ENCODE measurements at places on chromosomes 7 and 10.
A peak's percentile ranks its signal among the peaks of the same experiment; 100 is the strongest.

- peak; percentile 85 for DNase-seq
Measured at GRCh38 chr10:83612050-83612449, 527.3 kb upstream of the GHITM start.

- peak; percentile 75 for DNase-seq
Measured at GRCh38 chr7:44184206-44184872, 4.9 kb downstream of the GCK start.

- DNase-seq: no peak
Measured at GRCh38 chr10:80201608-80202141, 3.7 kb downstream of the ANXA11 start.

DNA sequence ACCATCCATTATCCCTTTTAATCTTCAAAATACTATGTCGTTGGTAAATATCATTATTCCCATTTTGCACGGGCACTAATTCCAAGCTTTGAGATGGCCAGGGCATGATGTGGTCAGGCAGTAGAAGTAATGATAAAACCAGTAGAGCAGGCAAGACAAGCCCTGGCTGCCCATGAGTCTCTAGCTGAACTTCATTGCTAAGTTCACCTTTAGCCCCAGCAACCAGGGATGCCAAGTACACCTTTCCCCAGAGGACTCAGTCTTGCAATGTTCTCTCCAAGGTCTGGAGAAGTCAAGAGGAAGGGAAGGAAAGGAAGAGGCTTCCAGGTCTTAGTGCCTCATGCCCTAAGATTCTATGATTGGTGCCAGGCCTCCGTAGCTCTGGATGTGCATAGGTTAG, 203.2 kb downstream of the PLXNA4 start:
- DNase-seq: no peak

DNA sequence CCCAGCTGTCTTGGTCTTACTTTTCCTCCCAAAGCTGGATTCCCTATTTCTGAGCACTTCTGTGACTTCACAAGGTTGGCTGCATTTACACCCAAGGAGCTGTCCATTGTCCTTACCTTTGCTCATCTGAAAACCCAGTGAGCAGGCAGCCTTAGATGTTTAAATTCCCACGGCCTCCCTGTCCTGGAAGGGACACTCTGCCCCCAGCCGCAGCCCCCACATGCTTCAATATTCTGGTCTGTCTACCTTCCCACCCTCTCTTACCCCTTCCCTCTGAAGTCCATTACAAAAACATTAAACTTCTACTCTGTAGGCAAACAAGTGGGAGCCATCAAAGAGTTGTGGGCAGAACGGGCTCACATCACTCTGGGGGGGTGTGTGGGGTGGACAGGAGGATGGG, 73.8 kb upstream of the EFCAB10 start:
- DNase-seq: peak; percentile 60

DNA sequence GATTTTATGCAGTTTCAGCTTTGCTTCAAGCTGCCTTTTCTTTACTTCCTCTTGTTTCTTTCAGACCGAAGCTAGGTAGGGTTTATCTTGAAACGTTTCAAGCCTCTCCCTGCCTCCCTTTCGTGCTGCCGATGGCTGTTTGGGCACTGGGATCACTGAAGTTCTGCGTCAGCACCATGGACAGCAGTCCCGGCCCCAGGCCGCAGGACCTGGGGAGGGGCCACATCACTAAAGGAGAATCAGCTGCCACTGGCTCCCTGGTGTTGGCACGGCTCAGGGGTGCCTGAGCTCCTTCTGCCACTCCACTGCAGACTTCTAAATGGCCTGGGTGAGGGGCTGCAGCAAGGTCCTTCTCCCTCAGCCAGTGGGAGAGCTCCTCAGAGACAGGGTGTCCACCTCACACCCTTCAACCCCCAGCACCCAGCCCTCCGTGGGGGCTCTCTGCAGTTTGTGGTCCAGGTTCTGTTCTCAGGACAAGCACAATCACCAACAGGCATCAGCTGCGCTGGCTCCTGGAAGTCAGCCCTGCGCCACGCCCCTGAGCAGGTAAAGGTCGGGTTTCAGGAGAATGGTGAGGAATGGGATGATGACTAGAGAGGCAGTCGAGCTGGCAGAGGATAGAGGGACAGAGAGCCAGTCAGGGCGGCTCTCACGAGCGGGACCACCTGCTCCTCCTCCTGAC, 387.2 kb downstream of the TCERG1L start:
- no peak for DNase-seq

DNA sequence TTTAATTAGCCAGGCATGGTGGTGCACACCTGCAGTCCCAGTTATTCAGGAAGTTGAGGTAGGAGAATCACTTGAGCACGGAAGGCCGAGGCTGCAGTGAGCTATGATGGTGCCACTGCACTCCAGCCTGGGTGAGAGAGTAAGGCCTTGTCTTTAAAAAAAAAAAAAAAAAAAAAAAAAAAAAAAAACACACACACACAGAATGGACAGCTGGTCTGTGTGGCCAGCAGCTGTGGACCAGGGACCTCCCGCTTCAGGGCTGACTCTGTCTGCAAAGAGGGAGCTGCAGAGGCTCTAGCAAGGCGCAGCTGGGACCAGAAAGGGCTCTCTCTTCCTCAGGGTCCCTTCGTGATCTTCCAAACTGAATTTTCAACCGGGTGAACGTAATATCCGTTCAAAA, 53.6 kb upstream of the DNAAF5 start:
- DNase-seq: no peak

DNA sequence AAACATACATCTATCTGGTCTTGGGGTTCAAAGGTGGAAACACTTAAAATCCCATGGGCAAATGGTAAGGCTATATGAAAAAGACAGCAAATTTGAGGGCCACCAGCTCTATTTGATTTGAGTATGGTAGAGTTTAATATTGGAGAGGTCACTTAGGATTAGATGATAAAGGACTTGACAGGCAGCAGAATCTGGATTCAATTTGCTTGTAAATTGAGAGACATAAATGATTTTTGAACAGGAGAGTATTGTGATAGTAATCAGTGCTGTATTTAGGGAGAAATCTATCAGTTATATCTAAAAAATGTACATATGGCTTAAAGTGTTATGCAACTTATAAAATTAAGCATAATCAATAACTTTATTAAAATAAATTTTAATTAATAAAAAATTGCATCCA, 155.2 kb downstream of the SEMA3A start:
- no peak for DNase-seq

- no peak for DNase-seq
Measured at GRCh38 chr10:126104767-126105166, 208.4 kb downstream of the FANK1 start.

- peak; percentile 56 for DNase-seq
Measured at GRCh38 chr10:132606536-132607316, 69.1 kb downstream of the INPP5A start.

DNA sequence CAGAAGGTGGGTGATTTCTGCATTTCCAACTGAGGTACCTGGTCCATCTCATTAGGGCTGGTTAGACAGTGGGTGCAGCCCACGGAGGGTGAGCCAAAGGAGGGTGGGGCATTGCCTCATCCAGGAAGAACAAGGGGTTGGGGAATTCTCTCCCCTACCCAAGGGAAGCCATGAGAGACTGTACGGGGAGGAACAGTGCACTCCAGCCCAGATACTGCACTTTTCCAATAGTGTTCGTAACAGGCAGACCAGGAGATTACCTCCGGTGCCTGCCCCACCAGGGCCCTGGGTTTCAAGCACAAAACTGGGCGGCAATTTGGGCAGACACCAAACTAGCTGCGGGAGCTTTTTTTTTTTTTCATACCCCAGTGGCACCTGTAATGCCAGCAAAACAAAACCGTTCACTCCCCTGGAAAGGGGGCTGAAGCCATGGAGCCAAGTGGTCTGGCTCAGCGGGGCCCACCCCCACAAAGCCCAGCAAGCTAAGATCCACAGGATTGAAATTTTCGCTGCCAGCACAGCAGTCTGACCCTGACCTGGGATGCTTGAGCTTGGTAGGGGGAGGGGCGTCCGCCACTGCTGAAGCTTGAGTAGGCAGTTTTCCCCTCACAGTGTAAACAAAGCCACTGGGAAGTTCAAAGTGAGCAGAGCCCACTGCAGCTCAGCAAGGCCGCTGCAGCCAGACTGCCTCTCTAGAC, 31.2 kb downstream of the ARMC10 start:
- peak; percentile 51 for DNase-seq

GRCh38 chr7:64320547-64321513, 7.1 kb downstream of the ZNF736 start:
- DNase-seq: no peak

GRCh38 chr7:10939237-10939910, 34.3 kb upstream of the PHF14 start:
- DNase-seq: no peak

DNA sequence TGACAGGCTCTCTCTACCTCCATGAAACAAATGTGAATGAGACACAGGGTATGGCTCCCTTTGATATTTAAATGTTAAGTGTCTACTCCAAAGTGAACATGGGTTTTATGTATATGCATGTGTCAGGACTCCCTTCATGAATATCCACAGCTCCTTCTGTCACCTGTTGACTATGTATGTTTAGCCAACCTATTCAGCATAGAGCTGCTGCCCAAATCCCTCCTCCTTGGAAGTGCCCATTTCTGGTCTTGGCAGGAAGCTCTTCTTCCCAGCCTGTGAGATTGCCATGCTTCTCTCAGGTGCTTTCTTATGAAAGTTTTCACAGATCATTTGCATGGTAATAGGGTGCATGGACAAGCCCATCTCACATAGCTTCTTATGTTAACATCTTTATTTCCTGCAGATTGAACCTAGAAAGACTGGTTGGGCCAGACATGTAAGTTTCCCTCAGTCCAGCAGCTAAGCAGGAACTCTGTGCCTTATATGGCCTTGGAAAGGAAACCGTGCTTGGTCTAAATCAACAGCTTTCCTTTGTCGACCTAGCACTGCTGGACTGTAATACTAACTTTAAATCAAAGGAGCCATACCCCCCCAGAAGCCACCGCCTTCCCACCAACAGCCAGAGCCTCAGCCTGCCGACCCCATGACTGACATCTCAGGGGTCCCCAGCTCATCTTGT, 288.9 kb downstream of the ADARB2 start:
- DNase-seq: no peak

GRCh38 chr7:91630581-91631380, 249.7 kb downstream of the MTERF1 start:
- DNase-seq: no peak

GRCh38 chr10:101354328-101355071, 535 bp downstream of the BTRC start:
- DNase-seq: peak; percentile 62

- DNase-seq: peak; percentile 93
Measured at GRCh38 chr7:23334482-23335056, 35.4 kb downstream of the MALSU1 start.

- no peak for DNase-seq
Measured at GRCh38 chr10:6558272-6558671, 21.8 kb downstream of the PRKCQ start.

- no peak for DNase-seq
Measured at GRCh38 chr7:159009951-159010350, 134.7 kb downstream of the VIPR2 start.

GRCh38 chr10:49446031-49446430, 50.1 kb upstream of the DRGX start:
- peak; percentile 33 for DNase-seq

GRCh38 chr10:36209480-36209879, 567.4 kb upstream of the FZD8 start:
- no peak for DNase-seq

DNA sequence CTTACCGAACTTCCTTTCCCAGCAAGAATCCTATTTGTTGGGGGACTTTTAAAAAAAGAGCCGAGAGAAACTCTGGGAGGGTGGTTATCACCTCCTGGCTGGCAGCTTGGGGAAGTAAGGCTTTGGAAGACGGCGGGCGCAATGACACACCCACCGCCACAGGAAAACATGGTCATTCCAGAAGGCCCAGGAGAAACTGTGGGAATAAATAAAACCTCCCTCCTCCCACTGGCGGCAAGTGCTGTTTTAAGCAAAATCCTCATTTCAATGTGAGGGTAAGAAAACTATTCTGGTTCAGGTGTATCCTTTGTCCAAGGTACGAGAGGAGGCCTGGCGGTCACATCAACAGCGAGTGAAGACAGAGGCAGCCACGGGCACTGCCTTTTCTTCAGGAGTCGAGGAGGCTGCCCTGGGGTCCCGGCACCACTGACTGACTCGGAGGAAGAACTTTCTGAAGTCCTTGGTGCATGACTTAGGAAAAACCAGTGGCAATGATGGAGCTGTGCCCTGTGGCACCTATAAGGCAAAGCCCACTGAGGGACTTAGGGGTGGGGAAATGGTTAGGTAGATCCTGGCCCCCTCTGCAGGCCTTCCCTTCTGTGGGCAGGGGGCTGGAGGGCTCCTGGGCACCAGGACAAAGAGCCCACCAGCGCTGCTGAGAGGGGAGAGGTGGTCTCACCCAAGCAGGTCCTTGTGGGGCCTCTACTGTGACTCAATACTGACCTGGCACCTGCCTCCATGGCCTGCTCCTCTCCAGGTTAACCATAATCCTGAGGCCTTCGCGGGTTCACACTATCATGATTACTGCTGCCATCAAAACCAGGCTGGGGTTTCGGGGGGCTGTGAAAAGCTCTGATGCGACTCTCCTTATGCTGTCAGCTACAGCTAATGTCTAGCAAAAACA, 21.4 kb downstream of the DNAJB12 start:
- no peak for DNase-seq

DNA sequence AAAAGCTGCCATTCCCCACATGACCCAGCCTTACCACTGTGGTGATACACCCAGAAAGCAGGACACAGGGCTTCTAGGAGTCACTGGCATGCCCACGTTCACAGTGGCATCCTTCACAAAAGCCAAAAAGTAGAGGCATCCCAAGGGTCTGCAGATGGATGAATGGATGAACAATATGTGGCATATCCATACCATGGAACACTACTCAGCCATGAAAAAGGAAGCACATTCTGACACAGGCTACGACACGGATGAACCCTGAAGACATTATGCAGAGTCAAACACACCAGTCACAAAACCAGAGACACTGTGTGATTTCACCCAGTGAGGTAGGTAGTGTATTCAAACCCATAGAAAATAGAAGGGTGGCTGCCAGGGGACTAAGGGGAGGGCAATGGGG, 104.7 kb upstream of the DDC start:
- no peak for DNase-seq

DNA sequence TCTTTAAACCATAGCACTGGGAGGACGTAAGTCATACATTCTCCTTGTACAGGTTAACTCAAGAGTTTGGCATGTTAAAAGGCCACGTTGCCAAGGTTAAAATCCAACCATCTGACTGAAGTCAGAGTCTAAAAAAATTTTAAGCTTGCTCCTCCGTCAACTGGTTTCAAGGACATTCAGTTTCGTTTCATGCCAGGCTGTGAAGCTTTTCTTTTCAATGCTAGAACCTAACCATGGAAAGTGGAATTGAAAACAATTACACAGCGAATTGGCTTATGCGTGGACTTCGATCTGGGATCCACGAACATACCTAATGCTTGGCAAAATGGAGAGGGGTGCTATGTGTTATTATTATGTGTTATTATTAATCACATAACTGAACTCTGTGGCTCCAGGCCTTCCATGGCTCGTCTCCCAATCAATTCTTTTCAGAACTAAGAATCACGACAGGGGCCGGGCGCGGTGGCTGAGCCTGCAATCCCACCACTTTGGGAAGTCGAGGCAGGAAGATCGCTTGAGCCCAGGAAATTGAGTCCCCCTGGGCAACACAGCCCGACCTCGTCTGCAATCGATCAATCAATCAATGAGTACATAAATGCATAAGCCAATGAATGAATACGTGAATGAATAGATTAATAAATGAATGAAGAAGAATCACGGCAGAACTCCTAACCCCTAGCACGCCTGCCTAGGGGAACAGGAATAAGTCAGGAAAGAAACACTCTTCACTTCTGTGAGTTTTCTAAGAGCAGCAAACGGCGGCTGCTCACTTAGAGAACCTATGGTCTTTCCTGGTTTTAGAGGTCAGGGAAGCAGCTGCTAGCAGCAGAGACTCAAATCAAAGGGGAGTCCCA, 733 bp upstream of the ARL5B start:
- DNase-seq: peak; percentile 80

GRCh38 chr7:110921595-110922151, 169.3 kb upstream of the LRRN3 start:
- DNase-seq: peak; percentile 27
